CD4-positive, alpha-beta memory T cell (primary cell): ENCODE measurements at places on chromosomes 5 and 9.

- DNase-seq: no peak
These were observed 267.6 kb downstream of the TMEM167A start for GRCh38 chr5:82809420-82810143.

GRCh38 chr5:107873877-107874276 is 203.1 kb upstream of the EFNA5 start:
- DNase-seq: no peak

DNA sequence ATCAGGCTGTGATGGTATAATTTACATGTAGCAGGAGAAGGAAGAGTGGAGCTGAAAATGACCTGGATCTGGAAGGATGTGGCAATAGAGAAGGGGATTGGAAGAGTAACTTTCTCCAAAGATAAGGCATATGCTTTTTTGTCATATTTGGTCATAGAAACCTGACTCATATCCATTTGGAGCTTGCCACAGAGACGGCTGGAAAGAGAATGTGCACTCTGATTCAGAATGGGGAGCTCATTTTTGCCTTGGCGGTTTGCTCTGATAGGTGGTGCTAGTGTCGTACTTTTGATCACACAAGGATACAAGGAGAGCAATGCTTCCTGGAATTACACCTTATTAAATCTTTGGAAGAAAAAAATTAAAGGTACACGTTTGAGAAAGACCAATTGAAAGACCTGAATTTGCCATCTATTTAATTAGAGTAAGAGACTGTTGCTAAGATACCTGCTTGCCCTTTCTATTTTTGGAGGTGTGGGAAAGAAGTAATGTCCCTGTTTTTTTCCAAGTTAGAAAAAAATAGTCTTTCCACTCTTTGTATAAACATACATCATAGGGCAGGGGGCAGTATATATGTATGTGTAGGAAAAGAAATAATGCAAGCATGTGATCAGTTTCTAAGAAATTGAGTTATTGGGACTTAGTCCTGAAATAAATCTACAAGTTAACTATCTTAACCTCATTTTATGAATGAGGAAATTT is 5.4 kb downstream of the LSM11 start:
- no peak for DNase-seq

DNA sequence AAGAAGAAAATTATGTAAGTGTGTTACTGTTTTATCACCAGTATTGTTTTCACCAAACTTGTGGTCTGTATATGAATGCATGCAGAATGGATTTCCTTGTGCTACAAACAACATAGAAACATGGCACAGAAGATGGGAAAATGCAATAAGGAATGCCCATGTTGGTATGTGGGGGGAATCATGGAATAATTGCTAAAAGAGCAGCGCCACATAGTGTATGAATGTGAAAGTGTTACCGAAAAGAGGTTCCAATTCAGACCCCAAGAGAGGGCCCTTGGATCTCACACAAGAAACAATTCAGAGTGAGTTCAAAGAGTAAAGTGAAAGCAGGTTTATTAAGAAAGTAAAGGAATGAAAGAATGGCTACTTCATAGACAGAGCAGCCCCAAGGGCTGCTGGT is 26.4 kb upstream of the TYRP1 start:
- no peak for DNase-seq

DNA sequence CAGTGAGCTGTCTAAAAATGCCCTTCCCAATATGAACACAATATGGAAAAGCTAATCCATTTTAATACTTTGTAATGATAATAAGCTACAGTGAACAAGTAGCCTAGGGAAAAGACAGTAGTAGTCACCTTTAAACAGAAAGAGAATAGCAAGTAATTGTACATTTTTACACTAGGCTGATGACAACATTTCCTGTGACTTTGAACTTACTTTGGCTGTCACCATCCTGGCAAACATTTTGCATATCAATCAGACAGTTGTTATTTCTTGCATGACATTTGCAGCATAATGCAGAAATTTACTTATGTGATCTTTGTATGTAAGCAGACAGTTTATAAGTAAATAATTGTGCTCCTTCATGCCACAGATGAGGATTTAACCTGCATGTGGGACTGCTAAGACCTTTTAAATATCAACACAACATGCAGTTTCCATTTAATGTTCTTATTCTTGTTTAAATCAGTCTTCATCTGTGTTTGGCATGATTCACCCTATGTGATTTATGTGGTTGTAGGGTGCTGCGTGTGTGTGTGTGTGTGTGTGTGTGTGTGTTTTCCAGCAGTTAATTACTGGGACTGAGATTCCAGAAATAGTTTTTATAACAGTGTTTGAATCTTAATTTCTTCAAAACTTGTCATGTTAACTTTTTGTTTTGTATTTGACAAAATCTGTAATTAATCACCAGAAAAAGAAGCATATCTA is 997.1 kb upstream of the ARRDC3 start:
- no peak for DNase-seq

- DNase-seq: no peak
These were observed 23.0 kb upstream of the CEP72 start for GRCh38 chr5:589173-589572.

- no peak for DNase-seq
These were observed 44.7 kb downstream of the DIAPH1 start for GRCh38 chr5:141574122-141574510.

DNA sequence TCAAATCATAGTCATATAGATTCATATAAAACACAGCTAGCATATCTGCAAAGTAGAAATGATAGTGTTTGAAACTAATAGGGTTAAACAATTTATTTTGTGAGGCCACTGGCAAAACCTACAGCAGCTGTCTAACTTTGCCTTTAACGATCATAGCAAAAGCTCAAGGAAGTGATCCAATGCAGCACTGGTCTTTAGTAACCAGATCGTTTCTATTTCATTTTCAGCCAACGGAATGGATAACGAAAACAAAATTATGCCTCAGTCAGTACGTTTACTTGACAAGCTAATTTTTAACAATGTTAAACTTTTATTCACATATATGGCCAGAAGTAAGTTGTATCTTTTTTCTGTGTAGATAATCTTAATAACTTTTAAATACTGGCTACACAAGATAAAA is 17.7 kb downstream of the MLLT3 start:
- DNase-seq: peak; percentile 14

DNA sequence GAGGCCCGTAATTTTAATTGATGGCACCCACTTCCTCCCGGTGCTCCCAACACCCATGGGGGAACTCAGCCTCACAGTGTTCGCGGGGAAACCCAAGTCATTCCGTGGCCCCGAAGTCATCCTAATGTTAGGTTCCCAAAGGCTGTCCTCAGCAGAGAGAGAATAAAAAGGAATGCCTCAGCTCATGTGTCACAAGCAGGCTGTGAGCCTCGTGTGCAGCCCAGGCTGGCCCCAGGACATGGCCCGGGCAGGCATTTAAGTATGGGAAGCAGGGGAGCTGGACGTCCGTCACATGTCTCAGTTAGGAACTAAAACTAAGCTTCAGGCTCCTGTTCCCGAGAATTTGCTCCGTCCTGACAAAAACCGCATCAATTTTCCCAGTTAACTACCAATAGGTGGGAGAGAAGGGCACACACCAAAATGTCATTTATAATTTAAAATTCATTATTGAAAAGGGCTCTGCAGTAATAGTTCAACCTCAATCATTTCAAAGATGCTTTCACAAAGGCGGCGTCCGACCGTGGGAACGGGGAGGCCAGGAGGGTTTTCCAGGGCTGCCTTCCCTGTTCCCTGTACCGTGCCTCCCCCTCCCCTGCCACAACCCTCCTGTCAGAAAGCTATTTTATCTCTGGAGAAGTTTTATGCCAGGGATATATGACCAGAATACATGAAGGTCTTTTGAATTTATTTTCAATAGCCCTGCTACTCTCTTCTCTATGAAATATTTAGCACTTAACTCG is 137.3 kb downstream of the FSTL4 start:
- no peak for DNase-seq

DNA sequence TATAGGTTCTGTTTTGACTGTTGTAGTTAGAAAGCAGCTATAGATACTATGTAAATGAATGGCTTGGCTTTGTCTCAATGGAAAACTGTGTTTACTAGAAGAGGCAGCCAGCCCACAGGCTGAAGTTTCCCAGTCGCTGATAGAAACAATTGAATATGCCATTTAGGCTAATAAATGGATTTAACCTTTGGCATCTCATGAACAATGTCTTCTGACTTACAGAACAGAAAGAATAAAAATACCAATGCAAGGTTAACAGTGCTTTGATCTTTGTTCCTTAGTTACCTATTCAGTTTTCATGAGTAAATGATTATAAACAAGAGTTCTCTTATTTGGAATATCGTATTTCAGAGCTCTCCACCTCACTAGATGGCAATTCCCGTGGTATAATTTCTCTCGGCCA is 120.6 kb downstream of the PAM start:
- DNase-seq: no peak

DNA sequence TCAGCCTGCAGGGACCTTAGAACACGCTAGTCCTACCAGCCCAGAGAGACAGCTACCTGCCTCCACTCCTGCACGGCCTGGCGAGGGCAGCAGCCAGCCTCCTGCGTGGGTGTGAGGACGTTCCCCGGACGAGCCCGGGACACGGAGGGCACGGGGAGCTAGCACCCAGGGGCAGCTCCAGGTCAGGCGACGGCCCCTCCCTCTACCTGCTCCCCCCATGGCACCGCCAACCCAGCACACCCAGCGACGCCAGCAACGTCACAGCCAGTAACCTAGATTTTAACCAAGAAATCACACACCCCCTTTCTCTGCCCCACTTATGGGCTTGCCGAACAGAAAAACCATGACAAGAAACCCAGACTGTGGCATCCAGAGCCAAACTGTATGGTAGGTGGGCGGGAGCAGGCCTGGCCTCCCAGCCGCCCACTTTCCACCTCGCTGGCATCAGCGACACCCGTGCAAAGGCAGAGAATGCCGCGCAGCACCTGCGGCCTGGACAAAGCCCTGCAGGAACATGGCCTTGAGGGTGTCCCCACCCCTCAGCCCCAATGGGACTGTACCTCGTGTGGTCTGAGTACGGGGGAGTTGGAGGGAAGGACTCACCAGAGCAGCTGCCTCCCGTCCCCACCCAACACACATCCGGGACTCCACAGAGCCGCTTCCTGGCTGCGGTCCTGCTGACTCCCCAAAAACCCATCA is 47.9 kb downstream of the NACC2 start:
- DNase-seq: no peak

DNA sequence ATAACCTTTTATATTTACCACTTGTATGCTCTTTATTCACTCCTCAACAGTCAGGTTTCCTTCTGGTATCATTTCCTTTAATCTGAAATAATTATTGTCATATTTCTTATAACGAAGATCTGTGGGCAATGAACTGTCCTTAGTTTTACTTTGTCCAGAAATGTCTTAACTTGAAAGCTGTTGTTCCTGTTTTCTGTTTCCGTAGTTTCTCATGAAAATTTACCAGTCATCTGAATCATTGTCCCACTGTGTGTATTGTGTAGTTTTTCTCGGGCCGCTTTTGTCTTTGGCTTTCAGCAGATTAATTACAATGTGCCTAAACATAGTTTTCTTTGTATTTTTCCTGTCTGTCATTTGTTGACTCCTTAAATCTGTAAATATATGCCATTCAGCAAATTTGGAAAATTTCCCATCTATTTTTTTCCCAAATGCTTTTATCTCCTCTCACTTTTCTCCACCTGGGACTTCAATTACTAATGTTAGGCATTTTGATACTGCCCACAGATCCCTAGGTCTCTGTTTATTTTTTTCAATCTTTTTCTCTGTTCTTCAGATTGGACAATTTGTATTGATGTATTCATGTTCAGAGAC is 74.9 kb downstream of the PDE8B start:
- no peak for DNase-seq

GRCh38 chr9:19223724-19224123 is 6.8 kb upstream of the DENND4C start:
- DNase-seq: no peak

DNA sequence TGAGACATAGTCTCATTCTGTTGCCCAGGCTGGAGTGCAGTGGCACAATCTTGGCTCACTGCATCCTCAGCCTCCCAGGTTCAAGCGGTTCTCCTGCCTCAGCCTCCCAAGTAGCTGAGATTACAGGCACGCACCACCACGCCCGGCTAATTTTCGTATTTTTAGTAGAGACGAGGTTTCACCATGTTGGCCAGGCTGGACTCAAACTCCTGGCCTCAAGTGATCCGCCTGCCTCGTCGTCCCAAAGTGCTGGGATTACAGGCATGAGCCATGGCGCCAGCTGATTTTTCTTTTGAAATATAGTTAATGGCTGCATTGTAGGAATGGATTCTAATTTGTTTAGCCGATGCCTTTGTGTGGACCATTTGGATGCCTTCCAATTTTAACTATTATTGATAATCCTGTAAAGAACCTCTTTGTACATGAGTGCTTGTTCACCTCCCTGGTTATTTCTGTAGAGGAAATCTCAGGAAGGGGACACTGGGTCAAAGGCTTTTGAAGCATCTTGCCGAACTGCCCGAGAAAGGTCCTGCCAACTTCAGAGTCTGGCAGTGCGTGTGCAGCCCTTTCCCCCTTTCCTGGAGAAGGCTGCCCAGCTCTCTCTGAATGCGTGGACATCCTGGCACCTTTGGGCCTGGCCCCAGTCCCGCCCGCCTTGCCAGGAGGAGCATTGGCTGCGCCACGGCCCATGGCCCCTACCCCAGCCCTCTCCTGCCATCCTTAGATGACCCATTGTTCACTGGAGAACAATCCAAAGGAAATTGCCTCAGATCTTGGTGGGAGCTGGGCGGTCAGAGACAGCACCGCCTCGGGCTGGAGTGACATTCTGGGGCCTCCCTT is 8.9 kb upstream of the NUP214 start:
- no peak for DNase-seq

DNA sequence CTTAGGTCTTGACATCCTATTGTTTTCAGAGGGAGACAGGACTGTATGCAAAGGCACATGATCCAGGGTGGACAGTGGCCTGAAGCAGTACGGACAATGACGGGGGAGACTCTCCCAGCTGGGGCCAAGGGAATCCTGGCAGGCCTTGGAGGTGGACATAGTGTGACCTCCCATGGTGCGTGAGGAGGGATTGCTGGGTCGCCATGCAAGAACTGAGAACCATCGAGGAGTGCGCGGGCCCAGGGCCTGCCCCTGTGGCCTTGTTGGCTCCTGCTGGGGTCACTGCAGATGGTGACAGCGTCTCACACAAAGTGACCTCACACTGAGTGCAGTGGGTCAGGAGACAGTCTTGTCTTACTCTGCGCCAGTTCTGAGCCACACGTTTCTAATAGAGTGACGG is 192.4 kb downstream of the GADD45G start:
- no peak for DNase-seq

- DNase-seq: peak; percentile 34
These were observed 30.7 kb downstream of the EXOC3 start for GRCh38 chr5:473551-474192.

DNA sequence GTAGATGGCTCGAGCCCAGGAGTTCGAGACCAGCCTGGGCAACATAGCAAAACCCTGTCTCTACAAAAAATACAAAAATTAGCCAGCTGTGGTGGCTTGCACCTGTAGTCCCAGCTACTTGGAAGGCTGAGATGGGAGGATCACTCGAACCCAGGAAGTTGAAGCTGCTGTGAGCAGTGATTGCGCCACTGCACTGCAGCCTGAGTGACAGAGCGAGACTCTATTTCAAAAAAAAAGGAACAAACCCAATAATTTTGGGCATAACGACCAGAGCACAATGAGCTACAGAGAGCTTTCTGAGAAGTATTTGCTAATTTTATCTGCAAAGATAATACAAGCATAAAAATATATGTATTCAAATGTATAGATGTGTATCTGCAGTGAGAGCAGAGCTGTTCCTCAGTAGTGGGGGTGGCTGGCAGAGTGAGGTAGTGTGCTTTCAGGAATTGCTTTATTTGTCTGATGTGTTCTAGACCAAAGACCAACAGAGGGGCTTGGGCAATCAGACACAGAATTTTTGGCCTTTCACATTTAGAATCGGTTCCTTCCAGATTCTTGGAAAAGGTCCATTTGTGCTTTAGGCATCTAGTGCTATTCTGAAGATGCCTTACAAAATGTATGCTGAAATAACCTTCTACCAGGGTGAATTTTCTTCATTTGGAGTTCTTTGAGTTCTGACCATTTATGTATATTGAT is 5.2 kb downstream of the DOCK8 start:
- DNase-seq: no peak
